Stimulated activated CD8-positive, alpha-beta memory T cell treated with anti-CD3 and anti-CD28 coated beads, Interleukin-15, amount 100 ng/mL, for 1 hour (primary cell): ENCODE measurements at places on chromosomes 16 and 17.

DNA sequence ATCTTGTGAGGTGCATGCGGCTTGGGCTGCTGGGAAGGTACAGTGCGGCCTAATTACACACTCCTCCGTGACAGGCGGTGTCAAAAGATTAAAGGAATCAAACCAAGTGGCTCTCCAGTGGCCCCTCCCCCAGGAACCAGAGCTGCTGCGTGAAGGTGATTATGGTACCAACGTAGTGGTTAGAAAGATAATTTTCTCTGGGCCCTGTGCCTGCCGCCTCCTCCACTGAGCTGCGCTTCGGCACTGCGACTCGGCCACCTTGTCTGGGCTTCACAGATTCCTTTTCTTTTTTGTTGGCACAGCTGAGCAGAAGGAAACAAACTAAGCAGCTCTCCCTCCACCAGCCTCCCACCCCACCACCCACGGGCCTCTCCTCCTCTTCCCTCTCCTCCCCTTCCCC lies 113.2 kb upstream of the SDK2 start:
- DNase-seq: no peak

GRCh38 chr17:60442271-60443173 lies 20.2 kb downstream of the CHCT1 start:
- DNase-seq: no peak

DNA sequence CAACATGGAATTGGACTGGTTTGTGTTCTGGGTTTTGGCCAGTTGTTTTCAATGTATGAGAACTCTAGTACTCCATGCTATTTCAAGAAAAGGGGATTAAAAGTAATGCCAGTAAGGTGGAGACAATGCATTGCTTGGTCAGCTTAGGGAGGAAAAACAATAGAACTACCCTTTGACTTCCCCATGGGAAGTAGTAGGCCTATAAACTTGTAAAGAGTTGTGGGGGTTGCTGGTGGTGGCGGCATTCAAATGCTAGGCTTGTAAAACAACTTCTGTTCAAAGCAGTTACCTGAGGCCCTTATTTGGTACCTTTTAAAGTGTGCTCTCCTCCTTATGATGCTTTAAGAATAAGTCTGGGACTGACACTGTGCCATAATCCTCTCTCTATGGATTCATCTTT lies 9.4 kb downstream of the MAP3K3 start:
- DNase-seq: no peak

- no peak for DNase-seq
These were observed 12.1 kb upstream of the GFOD2 start for GRCh38 chr16:67731071-67731752.

DNA sequence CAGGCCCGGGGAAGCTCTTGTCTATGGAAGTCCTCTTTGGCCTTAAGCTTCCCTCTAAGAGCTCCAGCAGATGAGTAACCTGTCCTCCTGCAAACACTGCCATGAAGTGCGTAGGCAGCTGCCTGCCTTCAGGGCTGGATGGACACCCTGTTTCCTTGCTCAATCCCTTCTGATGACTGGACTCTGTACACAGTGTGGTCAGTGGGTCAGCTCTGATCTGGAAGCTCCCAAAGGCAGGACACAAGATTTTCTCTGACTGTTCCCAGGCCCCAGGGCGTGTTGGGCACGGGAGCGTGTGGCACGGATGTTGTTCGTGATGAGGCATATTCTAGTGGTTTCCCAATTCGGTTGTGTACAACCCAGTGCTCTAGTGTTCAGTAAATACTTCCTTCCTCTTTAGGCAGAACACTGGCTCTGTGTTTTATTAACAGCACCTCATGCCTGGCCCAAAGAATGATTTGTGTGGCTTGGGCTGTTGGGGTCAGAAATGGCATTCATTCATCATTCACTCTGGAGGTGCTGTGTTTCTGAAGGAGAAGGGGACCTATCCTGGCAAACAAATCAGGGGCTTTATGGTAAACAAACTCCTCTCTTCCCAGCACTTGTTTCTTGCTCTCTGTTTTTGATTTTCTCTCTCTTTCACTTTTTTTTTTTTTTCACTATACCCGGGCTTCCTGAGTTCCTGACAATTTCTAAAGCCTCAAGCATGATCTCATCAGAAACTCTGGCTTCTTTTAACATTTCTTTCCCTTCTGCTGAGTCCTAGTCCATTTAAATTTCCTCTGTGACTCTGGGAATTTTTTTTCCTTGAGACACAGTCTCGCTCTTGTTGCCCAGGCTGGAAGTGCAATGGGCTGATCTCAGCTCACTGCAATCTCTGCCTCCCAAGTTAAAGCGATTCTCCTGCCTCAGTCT lies 12.0 kb upstream of the RNF157 start:
- DNase-seq: no peak

DNA sequence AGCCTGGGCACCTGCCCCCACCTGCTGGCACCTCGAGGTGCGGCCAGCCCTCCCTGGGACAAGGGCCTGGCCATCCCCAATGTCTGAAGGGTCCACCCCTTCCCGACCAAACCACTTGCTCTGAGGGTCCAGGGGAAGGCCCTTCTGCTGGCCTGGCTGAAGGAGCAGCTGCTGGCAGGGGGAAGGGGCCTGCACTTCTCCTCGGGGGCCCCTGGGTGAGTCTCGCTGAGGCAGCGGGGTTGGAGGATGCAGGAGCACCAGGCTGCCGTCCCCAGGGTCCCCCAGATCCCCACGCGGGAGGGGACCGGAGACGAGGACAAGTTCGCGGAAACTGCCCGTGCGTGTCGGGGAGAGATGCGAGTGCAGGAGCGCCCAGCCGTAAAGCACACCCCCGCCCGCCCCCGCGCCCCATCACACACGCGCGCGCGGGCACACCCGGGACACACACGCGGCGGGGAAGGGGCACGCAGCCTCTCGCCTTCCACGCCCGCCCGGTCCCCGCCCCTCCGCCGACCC lies 725 bp upstream of the CACNA1H start:
- DNase-seq: peak; percentile 4

DNA sequence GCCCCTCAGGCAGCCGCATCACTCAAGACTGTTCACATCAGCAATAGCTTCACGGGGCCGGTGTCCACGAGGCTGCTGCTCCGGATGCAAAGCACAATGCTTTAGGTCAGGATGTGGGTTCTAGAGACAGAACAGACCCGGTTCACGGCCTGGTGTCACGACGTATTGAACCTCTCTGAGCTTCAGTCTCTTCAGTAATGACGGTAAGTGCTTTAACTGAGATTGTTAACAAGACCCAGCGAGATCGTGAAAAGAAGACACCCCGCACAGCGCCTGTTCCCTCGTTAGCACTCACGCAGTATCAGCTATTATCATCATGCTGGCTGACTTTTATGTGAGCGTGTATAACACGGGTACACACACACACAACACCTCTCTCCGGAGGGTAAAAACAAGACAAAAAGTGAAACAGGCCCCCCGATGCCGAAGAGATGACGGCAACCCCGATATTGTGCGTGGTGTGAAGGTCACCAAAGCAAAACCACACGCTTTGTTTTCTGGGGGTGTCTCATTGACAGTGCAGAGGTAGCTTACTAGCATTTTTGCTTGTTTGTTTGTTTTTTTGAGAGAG lies 21.4 kb upstream of the ABR start:
- DNase-seq: no peak

- DNase-seq: no peak
These were observed 1.6 kb upstream of the SMTNL2 start for GRCh38 chr17:4582691-4583090.

DNA sequence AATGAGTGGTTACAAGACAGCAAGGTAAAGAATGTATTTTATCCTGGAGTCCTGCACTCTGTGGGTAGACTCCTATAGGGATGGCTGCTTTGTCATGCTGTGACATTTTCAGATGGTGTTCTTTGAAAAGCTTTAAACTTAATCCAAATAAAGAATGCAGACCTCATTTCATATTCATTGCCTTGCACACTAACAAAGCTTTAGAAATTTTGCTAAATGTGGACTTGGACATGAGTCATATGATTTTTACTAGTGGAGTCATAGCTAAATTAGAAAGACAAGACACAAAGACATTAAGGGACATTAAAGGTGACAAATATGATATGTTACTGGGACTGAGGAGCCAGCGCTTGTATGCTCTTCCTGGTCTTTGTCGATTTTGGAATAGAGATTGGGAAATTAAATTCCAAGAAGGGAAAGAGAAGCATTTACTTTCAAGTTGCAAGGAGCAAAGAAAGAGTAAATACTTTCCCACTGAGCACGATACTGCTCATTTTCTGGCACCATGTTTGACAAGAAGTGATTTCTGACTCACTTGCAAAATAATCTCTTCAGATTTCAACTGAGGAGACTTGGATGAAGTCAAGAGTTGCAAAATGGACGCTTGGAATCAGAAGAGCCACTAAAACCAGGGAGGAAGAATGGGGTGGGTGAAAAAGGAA lies 152.9 kb upstream of the MYOCD start:
- no peak for DNase-seq

GRCh38 chr16:4152267-4152666 lies 36.0 kb upstream of the ADCY9 start:
- DNase-seq: no peak

DNA sequence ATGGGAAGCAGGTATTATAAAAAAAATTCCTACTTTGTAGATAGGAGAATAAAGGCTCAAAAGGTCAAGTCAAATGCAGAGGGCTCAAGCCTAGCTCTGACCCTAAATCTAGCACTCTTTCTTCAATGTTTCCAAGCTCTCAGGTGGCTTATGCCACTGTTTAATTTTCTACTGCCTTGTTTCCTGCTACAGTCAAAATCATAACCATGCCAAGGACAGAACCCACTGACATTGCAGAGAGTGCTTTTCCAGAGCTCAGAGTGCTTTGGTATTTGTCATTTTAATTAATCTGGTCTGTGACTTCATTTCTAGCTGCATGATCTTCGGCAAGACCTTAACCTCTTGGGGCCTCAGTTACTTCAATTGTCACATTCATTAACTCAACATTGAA lies 344.7 kb downstream of the CA10 start:
- no peak for DNase-seq

DNA sequence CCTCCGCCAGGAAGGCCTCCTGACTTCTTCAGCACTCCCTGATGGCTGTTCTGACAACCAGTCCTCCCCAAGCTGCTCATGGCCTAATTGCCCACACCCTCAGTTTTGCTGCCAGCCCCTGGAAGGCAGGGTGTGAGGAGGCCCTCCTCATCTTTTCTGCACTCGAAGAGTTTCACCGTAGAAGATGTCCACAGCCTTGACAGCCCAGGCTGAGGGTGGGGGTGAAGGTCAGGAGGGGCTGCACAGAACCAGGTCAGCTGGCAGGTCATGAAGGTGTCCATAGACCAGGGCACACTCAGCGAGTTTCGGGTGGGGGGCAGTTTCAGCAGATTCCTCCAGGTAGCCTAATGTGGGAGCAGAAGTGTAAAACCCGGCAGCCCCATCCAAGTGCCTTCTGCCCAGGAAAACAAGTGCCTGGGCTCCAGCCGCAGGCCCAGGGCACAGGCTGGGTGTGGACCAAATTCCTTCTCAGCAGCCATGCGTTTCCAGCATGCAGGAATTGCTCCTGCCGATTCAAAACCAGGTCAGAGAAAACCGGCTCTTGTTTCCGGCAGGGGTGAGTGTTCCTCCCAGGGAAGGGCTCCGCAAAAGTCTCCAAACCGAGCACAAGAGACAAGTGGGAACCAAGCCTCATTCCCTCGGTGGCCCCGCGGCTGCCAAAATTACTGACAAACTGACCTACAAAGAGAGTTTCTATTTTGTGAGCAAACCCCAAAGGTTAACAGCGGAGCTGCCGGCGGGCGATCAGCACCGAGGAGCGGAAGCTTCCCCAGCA lies 228.8 kb downstream of the C16orf78 start:
- no peak for DNase-seq

DNA sequence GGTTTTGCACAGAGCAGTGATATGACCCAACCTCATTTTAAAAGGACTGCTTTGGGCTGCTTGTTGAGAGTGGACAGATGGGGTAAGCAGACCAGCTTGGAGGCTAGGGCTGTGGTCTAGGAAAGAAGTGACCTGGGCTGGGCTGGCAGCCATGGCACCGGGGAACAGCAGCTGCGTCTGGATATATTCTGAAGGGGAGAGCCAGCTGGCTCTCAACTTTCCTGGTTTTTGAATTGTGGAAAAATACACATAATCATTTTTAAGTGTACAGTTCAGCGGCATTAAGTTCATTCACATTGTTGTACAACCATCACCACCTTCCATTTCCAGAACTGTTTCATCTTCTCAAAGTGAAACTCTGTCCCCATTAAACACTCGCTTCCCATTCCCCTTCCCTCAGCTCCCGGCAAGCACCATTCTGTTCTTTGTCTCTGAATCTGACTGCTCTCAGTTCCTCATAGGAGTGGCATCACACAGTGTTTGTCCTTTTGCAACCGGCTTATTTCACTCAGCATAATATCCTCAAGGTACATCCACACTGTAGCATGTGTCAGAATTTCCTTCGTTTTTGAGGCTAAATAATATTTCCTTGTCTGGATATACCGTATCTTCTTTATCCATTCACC lies 113.2 kb downstream of the SPECC1 start:
- no peak for DNase-seq
